ENCODE measurements at places on chromosomes 2 and 18.

DNA sequence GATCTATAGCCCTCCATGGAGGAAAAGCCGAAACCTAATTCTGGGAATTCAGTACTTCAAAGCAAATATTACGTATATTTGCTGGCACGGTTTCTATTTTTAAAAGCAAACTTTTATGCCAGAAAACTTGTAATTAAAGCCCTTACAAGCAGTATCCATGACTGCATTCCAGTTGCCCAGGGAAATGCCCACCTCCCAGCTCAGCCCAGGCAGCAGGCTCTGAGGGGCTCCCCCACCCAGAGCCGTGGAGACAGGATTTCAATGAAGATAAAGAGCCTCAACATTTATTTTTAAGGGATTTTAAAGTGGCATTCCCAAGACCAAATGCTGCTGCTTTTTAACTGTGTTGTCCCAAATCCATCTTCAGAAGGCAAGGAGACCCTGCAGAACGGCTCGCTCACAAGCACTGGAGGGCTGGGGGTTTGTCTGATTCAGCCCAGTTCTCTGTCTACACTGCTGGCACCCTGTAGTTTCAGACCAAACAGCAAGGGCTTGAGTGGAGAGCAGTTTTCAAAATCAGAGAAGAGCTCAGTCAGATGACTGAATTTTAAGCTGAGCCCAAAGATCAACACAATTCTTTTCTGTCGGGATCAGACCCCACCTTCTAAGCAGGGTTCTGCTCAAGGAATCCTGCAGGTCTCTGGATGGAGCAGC, 105.1 kb downstream of the KCNF1 start:
- no peak for DNase-seq

GRCh38 chr2:241724259-241724974, 10.0 kb upstream of the D2HGDH start:
- DNase-seq, result peak; percentile 29

DNA sequence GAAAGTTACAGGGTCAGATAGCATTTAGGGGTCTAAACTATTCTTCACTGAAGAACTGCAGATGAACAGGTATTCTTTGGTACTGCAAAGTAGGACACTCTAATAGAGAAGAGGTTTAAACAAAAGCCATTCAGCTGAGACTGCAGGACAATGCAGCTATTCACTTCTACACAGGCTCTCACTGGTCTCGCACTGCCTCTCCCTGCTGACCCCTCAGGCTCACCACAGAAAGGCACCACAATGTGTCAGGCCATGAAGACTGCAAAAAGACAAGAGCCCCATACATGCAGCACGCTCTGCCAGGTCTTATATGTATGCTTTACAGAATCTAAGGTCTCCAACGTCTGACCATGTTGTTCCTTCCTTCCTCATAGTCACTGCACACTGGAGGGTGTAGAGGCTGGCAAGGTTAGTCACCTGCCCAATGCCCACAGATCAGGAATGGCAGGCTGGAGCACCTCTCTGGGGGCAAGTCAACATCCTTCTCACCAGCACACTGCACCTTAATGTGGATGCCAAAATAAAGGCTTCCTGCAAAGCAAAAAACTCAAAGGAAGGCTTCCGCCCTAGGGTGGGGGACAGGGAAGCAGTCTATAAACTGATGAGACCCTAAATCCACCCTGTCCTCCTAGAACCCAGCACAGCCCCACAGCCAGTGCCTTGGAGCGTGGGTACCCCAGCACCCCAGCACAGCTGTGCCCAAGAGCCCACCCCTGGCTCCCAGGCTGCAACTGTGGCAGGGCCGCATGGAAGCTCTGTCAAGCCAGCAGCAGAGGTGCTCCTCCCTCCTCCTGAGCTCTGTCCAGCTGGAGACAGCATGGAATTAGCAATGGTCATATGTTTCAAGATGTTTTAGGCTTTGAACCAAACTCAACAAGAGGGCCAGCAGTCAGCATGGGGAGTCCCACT, 10.7 kb upstream of the RNU4ATAC start:
- DNase-seq, result no peak

DNA sequence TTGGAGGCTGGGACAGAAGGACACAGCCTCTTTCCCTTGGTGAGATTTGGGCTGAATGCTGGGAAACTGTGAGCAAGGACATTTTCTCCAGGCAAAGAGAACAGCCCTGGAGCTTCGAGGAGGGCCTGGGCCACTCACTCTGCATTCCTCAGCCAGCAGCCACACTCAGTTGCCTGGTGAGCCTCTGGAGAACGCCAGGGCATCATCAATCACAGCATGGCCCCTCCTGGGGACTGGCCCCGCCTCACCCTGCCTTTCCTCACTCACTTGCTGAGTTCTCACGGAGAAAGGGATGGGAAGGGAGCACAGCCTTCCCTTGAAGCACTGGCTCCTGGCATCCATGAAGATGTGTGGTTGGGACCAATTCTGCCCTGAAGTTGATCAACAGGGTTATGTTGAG, 55.0 kb downstream of the APOB start:
- DNase-seq, result no peak

GRCh38 chr2:33529771-33530481, 53.5 kb downstream of the RASGRP3 start:
- no peak for DNase-seq

DNA sequence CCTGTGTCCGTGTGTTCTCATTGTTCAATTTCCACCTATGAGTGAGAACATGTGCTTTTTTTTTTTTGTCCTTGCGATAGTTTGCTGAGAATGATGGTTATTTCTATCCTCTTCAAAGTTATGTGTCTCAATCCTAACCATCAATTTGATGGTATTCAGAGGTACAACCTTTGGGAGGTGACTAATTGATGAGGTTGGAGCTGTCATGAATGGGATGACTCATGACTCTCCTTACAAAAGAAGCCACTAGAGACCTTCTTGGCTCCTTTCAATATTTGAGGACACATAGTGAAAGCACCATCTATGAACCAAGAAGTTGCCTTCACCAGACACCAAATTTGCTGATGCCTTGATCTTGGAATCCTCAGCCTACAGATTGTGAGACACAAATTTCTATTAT, 677.1 kb upstream of the DDX18 start:
- no peak for DNase-seq

GRCh38 chr2:232538671-232539070, 821 bp upstream of the CHRNG start:
- DNase-seq, result no peak

- no peak for DNase-seq
Observed at GRCh38 chr2:231820786-231821303, 34.6 kb downstream of the COPS7B start.

DNA sequence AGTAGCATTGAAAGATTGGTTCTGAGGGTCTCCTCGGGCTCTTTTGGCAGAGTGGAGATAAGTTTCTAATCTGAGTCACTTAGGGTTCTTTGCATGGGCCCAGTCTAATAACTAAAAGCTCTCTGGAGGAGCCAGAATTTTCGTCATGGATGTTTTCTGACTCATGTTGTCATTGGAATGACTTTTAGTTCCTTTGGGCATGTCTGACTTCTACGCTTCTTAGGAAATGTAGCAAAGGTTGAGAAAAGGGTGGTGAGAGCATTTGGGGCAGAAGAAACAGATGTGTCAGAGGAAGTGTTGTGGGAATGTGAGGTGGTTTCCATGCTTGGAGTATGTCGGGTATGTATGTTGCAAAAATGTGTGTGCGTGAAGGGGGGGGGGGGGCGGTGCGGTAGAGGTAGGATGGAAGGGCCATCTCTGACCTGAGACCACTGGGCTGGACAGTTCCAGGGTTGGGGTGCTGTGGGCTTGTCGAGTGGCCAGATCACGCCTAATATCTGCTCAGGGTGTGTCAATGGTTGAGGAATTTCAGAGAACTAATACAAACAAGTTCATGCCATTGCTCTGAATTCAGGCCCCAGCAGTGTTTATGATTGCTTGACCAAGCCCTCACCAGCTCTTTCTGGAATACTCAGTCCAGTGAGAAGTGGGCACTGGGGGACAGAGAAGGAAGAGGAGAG, 26.9 kb downstream of the KLHL29 start:
- DNase-seq, result no peak

GRCh38 chr2:204827701-204828590, 282.7 kb downstream of the PARD3B start:
- DNase-seq, result no peak

DNA sequence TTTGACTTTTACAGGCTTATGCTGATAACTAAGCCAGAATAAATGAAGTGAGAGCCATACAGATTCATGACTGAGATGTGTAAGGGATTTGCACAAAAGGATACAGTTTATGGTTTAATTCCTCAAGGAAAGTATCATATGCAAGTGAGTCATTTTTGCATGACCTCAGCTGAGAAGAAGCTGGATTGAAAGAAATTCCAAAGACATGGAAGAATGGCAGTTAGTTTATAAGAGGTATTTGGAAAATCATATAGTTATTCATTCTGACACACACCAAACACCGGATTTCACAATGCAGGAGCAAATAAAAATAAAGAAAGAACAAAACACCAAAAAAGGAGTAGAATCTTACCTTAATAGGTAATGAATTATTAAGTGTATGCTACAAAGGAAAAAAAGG, 83.2 kb upstream of the RND3 start:
- no peak for DNase-seq

DNA sequence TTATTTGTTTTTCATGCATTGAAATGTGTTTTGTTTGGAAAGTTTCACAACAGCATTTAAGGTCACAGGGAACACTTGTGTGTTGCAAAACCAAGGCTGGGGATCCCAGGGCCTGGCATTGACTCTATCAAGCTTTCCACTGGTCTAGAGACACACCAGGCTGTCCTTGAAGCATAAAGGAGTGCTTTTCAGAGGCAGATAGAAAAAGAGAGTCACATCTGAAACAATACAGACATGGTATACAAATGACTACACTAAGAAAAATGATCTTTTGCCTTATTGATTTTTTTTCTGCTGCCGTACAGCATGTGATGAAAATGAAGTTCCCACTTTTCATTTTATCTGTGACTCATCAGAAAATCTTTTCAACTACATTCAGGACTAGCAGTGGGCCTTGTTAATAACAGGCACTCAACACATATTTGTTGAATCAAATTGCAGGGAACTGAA, 61.9 kb upstream of the ZCCHC2 start:
- no peak for DNase-seq

DNA sequence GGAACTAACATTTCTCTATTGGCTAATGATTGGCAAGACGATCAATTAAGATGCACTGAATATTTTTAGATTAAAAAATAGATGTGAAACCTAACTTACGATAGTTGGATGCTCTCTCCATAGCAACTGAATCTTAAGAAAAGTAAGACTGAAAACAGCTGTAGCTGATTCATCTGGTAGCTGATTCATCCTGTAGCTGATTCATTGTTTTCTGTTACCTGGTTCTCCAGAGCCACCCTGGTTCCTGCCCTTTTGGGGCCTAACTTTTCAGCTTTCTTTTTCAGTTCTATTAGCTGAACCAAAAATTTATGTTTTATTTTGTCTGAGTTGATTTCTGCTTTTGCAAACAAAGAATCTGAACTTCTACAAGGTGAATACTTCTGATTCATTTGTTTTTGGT, 22.7 kb upstream of the SPR start:
- no peak for DNase-seq

DNA sequence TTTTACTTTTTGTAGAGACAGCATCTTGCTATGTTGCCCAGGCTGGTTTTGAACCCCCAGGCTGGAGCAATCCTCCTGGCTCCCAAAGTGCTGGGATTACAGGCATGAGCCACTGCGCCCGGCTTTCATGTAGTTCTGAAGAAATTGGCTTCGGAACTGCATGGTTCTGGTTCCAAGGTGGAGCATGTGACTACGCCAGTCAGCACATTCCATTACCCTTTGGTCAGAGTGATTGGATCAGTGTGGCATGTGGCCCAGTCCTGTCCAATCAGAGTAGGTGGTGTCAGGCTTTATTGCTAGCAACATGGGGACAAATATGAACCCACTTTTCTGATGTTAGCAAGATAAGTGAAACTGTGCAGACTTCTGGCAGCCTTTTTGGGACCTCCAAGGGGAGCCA, 16.3 kb upstream of the ATOH8 start:
- no peak for DNase-seq
